ENCODE measurements at places on chromosomes 3 and 15.

GRCh38 chr3:120052225-120052624, 42.0 kb downstream of the GSK3B start:
- no peak for DNase-seq

DNA sequence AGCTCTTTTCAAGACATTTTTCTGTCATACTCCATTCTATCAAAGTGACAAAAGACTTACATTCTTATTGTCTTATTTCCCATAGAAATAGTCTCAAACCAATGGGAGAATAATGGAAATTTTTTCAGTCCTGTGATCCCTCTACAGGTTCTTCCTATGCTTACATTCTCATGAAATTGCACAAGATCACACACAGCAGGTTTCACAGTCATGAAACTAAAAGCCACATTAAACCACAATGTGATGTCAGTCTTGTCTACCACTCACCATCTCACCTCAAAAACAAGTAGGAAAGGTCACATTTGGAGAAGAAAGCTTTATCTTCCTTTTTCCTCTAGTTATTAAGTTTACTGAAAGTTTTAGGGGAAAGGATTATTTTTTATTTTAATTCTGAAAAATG, 161.0 kb upstream of the RORA start:
- no peak for DNase-seq

- no peak for DNase-seq
Observed at GRCh38 chr15:74817370-74817737, 4.7 kb downstream of the LMAN1L start.

DNA sequence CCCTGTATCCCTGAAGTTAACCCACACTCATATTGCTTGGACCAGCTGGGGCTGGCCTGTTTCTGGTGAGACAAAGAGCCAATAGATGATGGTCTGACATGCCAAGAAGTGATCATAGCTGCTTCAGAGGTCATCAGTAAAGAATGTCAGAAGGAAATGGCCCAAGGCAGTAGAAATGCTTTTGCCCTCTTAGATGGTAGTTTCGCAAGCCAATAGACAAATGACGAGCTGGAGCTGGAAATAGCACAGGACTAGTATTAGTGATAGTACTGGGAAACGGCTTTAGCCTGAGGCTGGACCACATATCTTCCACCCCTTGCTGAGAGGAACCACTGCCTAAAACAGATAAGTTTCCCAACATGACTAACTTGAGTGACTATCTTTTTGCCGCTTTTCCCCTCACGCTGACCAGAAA, 176.1 kb upstream of the THBS1 start:
- no peak for DNase-seq

DNA sequence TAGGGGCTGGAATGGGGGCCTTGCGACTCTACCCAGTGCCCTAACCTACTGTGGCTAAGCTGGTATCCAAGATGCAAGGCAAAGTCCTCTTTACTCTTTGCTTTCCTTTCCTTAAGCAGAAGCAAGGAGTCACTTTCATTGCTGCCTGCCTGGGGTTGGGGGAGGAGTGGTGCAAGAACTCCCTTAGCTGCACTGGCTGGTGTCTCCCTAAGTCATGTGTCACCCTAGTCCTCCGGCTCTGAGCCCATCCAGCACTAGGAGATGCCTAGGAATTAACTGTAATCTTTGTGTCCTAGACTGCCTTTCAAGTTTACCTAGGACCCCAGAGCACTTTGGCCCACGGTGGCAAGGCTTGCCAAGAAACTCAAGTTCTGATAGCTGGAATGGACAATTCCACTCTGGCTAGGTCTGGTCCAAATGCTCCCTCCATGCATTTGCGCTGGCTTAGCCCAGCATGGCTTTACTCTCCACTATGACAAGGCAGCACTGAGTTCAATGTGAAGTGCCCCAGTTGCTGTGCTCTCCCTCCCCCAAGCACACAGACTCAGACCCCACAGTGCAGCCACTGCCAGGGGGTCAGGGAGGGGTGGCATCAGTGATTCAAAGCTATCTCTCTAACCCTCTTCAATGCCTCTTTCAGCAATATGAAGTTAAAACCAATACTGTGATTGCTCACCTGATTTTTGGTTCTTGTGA, 58.7 kb downstream of the ESYT3 start:
- no peak for DNase-seq

DNA sequence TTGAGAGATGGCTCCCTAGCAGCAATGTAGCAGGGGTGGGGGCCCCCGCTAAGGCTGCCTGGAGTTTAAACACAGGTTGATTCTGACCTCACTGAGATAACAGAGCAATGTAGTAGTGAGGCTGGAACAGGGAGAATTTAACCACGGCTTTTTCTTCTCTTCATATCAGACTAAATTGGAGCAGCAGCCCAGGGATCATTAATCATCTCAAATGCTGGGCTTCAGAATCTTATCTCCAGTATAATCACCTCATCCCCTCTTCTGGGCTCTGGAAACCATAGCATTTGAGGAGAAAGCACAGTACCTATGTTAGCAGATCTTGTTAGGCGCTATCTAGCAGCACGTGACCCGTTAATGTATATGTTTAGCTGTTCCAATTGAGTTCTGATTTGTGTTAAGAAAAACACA, 25.4 kb upstream of the DET1 start:
- no peak for DNase-seq
